ENCODE measurements at places on chromosomes 6 and 20. TPM values are rescaled to one million over a fixed set of nuclear protein-coding genes. Genes with fewer than 3 reads are reported as not detected.

Gene PDYN
- total RNA-seq, result 0.14 TPM

Gene ULBP1
- total RNA-seq, result 0.64 TPM

Gene FYN
- 63.9 TPM for total RNA-seq

Gene SLC17A9
- total RNA-seq, result 41.7 TPM

Gene GDAP1L1
- 10.3 TPM for total RNA-seq

Gene CALHM5
- 0.07 TPM for total RNA-seq

DNA sequence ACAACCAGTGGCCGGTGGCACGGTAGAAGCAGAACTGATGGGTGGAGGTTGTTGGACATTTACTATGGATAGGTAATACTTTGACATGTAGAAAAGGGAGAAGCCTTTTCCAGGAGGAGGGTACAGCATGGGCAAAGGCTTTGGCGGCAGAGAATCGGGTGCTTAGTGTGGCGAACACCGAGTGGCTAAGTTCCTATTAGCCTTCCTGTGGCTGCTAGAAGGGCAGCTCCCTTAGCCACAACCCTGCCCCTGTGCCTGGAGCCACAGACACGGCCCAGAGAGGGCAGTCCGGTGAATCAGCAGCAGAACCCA lies 37.9 kb upstream of the TGM2 start:
- H3K4me3 ChIP-seq, result no peak overlapping the region
- H3K27ac ChIP-seq, result no peak overlapping the region
- no peak for DNase-seq
- H3K27me3 ChIP-seq, result no peaks in the 10 kb centered on the region
- H3K36me3 ChIP-seq, result no peaks in the 10 kb centered on the region

DNA sequence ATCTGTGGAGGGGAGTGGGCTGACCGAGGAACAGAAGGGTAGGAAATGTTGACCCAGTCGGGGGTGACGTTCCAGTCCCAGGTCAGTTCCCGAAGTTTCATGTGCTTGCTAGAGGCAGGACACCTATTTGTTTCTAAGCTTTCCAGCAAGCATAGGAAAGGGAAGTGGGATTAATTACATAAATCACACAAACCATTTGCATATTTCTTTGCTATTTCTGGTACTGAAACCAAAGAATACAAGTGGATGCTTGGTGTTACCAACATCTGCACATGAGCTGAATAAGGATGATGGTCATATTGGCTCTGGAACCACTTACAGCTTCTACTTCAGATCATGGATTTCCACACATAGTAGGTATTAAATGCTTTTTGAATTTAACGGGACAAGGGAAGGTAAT lies 546.5 kb downstream of the PRKN start:
- no peak for DNase-seq
- H3K36me3 ChIP-seq, result no peaks in the 10 kb centered on the region
- H3K4me3 ChIP-seq, result no peak overlapping the region
- H3K4me1 ChIP-seq, result no peaks in the 10 kb centered on the region
- no peaks in the 10 kb centered on the region for H3K27me3 ChIP-seq

DNA sequence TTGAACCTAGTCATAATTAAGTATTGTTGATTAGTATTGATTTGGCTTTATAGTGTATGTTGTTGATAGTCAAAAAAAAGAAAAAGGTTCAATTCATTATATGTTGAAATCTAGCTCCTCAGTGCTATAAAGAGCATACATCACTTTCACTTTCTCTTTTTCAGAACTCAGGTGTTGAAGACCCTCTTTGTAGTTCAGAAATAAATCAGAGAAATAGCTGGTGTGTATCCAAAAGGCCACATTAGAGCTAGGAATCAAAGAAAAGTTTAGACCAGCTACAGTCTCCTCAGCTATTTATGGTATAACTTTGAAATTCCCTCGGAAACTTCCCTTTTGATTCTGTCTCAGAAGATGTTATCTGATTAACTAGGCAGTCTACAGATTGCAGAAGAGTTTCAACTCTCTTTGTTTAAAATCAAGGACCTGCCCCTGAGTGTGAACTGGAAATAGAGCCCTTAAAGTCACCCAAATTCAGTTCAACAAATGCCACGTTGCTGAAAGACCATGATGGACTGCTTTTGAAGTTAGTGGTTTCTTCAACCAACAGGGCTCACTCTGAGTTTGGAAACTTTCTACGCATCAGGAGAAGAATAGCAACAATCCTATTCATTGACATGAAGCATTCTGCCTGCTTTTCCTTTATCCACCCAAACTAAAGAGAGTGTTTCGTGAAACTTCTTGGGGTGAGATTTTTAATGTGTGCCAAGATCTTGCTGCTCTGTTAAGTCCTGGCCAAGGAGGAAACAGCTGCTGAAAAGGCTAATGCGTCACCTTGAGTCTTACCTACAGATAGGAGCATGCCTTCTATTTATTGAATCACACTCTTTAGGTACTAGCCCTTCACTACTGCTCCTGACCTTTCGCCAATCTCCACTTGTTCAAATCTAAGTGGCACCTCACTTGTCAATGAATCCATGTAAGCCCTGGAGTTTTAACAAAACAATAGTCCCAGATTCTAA lies 111.7 kb downstream of the TNFRSF21 start:
- no peak for DNase-seq
- H3K36me3 ChIP-seq, result no peaks in the 10 kb centered on the region
- no peak overlapping the region for H3K27ac ChIP-seq
- no peaks in the 10 kb centered on the region for H3K4me1 ChIP-seq

DNA sequence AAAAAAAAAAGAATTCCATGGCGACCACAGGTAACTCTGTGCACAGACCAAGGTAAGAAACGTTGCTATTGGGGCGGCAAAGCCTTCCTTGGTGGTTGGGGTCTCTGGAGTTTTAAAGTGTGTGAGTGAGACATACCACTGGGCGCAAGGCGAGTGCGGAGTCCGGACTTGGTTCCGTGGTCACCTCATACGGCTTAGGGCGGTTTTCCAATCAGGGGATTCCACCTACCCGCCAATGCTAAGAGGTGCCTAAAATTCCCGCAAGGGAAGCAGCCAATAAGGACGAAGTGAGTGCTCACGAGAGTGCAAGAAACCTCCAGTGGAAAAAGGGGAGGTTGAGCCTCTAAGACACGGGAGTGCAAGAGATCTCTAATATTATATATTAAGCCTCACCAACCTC lies 68.6 kb upstream of the PRSS16 start:
- H3K36me3 ChIP-seq, result no peaks in the 10 kb centered on the region
- peak; percentile 21 for DNase-seq
- H3K4me1 ChIP-seq, result peaks cover 23% of the 10 kb centered on the region
- H3K27me3 ChIP-seq, result peaks cover 7% of the 10 kb centered on the region
- H3K27ac ChIP-seq, result peak overlapping the region; percentile 65

DNA sequence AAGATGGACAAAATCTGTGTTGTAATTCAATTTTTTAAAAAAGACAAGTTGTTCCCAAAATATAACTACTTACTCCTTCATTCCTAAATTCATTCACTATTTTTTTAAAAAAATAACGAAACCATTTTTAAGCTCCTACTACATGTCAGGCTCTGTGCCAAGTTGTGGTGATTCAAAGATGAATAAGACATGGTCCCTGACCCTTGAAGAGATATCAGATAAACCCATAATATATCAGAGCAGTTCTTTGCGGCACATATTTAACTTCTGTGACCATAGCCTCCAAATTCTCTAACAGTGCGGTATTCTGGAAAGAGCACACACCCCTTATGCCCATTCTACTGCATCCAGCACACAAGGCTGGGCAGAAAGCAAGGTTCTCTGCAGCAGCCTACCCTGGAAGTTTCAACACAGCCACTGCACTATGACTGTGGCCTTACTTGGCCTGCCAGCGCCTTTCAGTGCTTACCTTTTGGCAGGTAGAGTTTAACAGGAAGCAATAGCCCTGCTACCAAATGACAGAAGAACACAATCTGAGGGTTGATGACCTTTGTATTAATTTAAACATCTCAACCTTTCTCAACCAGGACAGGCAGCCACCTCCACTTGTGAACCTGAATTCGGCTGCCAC lies 406.5 kb downstream of the BTBD9 start:
- no peaks in the 10 kb centered on the region for H3K27me3 ChIP-seq
- peak overlapping the region; percentile 25 for H3K27ac ChIP-seq
- no peaks in the 10 kb centered on the region for H3K36me3 ChIP-seq
- H3K4me3 ChIP-seq, result no peak overlapping the region

DNA sequence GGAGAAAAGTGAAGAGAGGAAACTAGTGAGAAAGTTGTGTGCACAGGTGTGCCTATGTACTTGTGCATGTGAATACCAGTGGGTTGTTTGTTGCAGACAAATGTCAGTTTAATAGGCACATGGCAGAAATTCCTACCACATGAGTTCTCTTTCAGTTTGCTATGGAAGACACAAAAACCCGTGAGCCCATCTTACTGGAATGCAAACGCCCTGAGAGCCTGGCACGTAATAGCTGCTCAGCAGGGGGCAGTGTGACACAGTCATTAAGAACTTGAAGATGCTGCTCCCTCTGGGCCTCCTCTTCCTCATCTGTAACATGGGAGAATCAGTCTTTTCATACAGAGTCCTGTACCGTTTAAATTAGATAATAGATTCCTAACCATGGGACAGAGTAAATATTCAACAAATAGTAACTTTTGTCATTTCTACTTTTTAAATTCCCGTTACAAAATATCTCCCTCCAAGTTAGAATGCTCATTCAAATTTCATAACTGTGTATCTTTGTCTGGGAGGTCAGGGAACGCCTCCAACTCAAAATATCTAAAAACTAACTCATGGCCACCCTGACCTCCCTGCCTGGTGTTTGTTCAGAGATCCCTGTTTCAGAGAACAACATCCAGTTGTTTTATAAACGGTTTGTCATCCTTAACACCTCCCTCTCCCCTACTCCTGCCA lies 802.9 kb downstream of the MAFB start:
- H3K4me3 ChIP-seq, result no peak overlapping the region
- H3K27ac ChIP-seq, result peak overlapping the region; percentile 8
- H3K36me3 ChIP-seq, result peaks cover 11% of the 10 kb centered on the region
- H3K27me3 ChIP-seq, result no peaks in the 10 kb centered on the region
- peaks cover 24% of the 10 kb centered on the region for H3K4me1 ChIP-seq

- H3K4me3 ChIP-seq, result no peak overlapping the region
- no peaks in the 10 kb centered on the region for H3K27me3 ChIP-seq
- no peaks in the 10 kb centered on the region for H3K4me1 ChIP-seq
Measured at GRCh38 chr6:150403458-150404246, 34.8 kb downstream of the IYD start.
